ENCODE measurements at places on chromosomes 6 and 20.
A peak's percentile ranks its signal among the peaks of the same experiment; 100 is the strongest.

DNA sequence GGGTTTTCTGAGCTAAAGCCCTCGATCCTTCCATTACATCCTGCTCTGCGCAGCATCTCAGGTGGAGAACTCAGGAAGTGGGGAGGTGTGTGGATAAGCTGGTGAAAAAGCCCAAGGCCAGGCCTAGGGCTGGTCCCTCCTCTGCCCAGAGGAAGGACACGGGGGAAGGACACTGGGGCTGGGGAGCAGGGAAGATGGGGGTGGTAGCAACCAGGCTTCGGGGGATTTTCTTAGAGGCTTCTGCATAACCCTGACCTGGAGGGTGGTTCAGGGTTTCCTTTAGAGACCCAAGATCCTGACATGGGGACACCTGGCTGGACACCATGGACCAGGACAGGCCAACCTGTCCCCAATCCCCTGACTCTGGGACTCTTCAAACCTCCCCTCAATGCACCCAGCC is 37.9 kb downstream of the SUN5 start:
- no peak for DNase-seq

DNA sequence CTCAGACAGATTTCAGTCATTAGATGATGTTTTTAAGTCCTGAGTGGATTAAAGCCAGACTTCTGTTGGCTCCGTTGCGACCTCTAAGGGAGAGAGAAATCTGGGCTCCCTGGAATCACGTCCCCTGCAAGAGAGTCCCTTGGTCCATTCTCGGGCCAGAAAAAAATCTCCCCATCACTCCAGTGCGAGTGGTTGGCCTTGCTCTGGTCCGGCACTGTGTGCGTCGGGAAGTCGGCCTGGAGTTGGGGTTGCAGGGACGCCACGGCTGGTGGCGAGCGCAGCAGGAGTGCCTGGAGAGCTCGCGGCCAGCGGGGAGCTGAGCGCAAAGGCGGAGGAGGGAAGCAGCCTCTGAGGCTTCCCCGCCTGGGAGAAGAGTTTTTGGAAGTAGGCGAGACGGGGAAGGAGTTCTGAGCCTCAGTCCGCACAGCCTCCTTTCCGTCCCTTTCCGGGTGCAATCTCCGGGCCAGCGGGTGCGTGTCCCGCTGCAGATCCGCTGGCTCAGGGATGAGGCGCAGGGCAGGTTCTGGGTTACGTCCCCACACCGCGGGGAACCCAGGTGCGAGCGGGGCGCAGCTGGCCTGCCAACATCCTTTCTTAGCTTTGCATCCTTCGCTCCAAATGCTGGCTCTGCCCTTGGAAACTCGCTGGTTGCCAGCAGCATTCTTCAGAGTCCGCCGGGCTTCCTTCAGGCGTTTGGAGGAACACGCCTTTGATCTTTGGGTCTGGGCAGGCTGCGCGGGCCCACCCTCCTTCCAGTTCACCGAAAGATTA is 6.8 kb downstream of the TCF21 start:
- DNase-seq = peak; percentile 47

- DNase-seq = no peak
These were observed 16.0 kb upstream of the CITED2 start for GRCh38 chr6:139390447-139390846.

DNA sequence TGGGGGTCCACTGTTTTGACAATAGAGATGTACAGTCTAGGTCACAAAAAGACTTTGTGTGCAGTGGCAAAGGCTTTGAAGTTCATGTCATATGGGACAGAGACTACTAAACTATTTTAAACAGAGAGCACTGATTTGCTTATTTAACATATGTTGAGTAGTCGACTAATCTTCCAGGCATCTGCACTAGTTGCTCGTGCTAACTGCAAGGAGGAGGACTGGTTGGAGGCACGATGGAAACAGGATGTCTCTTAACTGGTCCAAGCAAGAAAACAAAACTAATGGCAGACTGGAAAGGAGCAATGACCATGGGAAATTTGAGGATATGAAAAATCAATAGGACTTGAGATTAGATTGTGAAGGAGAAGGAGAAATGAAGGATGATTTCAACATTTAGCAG is 28.5 kb upstream of the ERVFRD-1 start:
- no peak for DNase-seq

- peak; percentile 46 for DNase-seq
These were observed 1025.0 kb upstream of the GJE1 start for GRCh38 chr6:141107591-141108160.

GRCh38 chr6:150443621-150444020 is 74.8 kb downstream of the IYD start:
- DNase-seq = no peak

DNA sequence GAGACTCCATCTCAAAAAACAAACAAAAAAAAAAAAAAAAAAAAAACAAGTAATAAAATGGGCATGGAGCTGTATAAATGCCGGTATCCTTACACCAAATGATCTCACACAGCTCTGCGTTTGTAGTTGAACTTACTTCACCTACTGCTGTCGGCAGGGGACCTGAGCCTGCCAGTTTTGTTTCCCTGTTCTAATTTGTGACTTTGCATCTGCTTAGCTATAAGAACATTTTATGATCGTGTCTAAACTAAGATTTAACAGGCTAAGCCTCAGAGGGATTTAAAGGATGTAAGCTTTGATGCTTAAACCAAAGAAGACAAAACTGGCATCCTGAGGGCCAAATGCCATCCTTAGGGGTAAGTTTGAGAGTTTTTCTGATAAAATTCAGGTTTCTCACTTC is 58.7 kb downstream of the GCNT2 start:
- DNase-seq = no peak

GRCh38 chr6:158763434-158764182 is 55.6 kb downstream of the EZR start:
- DNase-seq = no peak

GRCh38 chr20:31517373-31517772 is 3.1 kb downstream of the HM13 start:
- peak; percentile 47 for DNase-seq
